Daoy (cell line): ENCODE measurements at places on chromosomes 16 and 17. TPM values are rescaled to one million over a fixed set of nuclear protein-coding genes. Genes with fewer than 3 reads are reported as not detected.

GRCh38 chr17:77963441-77963840 is 4.9 kb downstream of the TNRC6C start:
- peak; percentile 80 for DNase-seq

CES4A gene
- not detected in 2 replicates for total RNA-seq

DNA sequence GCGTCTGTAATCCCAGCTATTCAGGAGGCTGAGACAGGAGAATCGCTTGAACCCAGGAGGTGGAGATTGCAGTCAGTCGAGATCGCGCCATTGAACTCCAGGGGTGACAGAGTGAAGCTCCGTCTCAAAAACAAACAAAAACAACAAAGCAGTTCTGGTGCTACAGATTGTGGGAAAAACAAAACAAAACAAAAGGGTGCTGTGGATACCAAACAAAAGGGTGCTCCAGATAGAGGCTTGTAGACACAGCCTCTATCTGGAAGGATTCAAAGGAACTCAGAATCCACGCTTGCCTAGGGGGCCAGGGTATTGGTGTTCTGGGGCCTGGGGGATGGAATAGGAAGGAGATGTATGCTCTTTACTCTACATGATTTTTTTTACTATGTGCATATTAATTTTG is 2.5 kb downstream of the MYLK3 start:
- no peak for DNase-seq

GRCh38 chr16:29290631-29291247 is 115.8 kb downstream of the NPIPB11 start:
- DNase-seq, result peak; percentile 98

- no peak for DNase-seq
These were observed 17.0 kb downstream of the N4BP1 start for GRCh38 chr16:48592839-48593429.

GRCh38 chr16:81814751-81815428 is 35.8 kb downstream of the PLCG2 start:
- DNase-seq, result no peak

GRCh38 chr17:8371786-8372185 is 4.7 kb downstream of the KRABD2 start:
- no peak for DNase-seq

GRCh38 chr16:11621920-11622651 is 35.4 kb upstream of the LITAF start:
- no peak for DNase-seq

DNA sequence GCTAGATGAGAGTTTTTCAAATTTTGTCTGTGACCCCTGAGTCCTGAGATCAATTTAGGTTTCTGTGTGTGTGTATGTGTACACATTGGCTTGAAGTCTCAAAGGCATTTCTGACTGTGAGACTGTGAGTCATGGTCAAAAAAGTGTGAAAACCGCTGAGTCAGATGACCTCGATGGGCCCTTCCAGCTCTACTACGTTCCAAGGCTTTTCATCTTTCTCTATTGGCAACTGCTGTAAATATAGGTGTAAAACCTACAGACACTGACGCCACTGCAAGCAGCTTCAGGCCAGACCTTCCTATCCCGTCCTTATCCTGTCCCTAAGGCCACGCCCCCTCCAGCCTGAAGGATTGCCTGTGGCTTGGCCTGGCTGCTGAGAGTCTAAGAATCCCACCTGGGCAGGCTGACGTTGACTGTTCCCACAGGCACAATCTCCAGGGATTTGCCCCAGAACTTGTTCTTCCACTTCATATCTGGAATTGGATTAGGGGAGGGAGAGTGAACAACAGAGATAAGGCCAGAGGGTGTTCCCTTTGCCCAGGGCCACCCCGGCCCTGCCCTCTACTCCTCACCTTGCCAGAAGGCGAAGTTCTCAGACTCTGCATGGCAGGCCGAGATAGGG is 11.3 kb downstream of the OSBPL7 start:
- peak; percentile 80 for DNase-seq

- no peak for DNase-seq
These were observed 21.4 kb downstream of the CCDC102A start for GRCh38 chr16:57514791-57515600.

SCGB1C2 gene
- not detected in 2 replicates for total RNA-seq

ELMO3 gene
- total RNA-seq, result 0.97 and 1.8 TPM in 2 replicates

DNA sequence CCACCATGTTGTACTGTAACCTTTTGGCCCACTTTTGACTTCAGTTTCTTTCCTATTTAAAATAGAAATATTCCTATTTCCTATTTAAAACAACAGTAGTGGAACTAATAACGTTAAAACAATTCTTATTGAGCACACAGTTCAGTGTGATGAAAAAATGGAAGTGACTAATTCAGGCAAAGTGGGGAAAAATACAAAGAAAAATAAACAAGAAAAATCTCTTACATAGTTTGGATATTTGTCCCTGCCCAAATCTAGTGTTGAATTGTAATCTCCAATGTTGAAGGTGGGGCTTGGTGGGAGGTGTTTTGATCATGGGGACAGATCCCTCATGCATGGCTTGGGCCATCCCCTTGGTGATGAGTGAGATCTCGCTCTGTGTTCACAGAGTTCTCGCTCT is 198.1 kb upstream of the CPHXL start:
- no peak for DNase-seq

DNA sequence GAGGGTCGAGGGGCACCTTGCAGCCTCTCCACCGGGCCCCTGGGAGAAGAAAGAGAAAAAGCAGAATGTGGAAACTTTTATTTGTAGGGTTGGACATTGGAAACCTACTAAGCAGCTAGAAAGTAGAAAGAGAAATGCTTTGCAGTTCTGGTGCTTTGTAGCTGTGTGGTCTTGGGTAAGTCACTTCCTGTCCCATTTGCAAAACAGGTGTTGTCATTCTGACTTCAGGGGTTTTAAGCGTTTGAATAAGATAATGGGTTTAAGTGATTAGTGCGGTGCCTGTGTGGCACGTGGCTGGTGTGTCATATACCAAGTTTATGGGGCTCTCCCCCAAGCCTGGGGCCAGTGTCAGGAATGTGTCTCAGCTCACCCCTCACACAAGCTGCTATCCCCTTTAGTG is 1.6 kb downstream of the CA4 start:
- no peak for DNase-seq

NACA2 gene
- total RNA-seq, result not detected in 2 replicates
